ENCODE measurements at places on chromosomes 6 and 20.

- DNase-seq, result no peak
Measured at GRCh38 chr6:786946-787763, 94.2 kb upstream of the EXOC2 start.

DNA sequence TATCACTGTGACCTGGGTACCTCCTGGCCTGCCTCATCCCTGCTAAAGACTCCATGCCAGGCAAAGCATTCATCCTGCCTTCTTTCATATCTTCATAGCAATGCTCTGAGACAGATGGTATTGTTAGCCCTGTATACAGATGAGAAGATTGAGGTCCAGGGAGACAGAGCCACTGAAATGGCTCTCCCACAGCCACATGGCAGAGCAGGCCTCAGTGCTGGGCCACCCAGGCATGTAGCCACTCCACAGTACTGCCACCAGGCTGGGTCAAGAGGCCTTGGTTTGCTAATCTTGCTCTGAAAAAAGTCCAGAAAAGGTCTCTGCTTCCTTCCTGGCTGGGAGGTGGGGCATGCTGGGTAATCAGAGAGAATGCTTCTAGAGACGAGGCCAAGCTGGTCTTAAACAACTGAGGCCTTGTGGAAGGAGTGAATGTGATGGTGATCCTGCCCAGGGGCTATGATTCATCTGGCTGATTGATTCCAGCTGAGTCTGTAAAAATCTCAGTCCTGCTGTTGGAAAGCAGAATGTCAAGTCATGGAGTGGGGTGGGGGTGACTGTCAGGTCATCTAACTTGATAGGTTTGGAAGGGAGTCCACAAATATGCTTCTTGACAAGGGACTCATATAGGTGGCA lies 29.8 kb downstream of the HM13 start:
- DNase-seq, result no peak

DNA sequence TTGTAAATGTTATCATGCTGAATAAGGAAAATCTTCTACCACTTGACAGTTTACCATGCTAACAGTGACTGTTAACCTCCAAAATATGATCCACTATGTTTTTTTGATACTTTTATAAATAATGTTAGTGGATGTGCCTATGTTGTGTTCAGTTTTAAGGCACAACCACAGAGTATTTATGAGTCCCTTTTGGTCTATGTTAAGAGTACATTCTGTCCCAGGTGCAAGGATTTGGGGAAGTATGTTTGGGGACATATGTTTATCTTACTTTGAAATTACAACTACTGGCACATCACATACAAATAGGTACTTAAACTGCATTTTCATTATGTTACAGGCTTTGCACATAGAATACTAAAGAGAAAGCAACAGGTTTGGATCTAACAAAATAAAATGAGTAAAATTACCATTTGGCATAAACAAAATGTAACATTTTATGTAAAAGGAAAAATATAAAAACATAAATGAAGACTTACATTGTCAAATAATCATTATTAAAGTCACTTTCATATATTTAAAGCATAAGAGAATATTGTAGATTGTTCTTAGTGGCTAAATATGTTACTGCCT lies 71.2 kb downstream of the SESN1 start:
- DNase-seq, result no peak

GRCh38 chr6:16563628-16564240 lies 197.5 kb downstream of the ATXN1 start:
- DNase-seq, result no peak

DNA sequence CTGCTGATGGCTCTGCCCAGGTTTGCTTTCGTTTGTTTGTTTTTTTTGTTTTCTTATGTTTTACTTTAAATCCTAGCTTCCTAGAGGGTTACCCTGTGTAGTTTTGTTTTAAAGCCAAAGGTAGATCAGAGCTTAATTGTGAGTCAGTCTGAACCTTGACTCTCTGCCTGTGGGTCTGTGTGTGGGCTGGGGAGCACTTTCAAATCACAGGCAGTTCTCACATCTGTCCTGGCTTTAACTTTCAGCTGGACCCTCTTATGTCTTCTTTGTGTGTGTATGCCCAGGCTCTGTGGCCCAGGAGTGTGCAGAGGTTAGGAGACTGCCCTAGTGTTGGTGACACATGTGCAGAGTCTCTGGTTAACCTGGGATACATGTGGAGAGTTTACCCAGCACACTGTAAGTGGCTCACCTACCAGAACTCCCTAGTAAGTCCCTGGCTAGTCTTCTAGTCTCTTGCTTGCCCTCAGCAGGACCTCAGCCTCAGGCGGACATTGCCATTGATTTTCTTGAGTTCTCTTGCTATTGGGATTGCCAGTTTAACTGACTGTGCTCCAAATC lies 19.0 kb downstream of the HIVEP1 start:
- DNase-seq, result no peak

DNA sequence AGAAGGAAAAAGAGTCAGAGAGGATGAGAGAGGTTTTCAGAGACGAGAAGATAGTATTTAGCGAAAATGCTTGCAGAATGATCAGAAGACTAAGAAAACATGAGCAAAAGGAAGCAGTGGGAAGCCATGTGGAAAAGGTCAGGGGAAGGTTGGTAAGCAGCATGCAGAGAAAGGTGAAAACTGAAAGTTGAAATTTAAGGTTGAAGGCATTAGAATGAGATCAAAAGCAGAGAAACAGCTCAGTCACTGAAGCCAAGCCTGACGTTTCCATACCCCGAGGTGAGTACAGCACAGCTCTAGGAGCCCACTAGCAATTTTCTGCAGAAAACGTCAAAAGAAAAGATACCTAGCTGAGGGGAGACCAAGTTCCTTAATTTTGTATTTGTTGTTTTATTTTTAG lies 19.1 kb upstream of the TFB1M start:
- no peak for DNase-seq

DNA sequence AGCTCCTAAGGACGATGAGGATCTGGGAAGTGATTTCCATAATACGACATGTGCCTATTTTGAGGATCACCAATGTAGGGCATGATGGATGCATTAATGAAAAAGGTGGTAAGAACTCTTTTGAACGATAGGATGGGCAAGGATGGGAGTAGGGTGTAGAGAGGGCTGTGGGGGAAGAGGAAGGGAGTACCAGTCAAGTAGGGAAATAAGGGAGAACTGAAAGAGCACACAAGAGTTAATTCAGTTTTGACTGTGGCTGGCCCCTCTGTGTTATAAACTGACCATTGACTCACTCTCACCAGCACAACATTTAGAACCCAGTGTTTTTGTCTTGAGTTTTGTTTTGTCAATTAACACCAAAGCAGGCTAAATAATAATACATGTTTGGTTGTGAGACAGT lies 33.0 kb downstream of the SLC35D3 start:
- DNase-seq, result no peak

DNA sequence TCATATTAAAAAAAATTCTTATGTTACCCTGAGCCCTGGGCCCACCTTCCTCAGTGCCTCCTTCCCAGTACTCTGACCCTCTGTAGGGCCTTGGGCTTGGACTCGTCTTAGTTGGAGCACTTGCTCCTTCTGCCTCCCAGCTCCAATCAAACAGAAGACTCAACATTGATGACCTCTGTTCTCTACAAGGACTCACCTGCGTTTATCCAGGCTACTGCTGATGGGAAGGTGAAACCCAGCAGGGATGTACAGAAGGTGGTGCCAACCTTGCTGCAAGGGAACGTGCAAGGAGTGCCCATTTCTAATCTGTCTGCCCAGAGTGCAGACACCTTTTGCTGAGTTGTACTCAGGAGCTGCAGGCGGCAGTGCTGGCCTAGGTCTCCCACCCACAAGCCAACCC lies 38.9 kb downstream of the FYN start:
- DNase-seq, result no peak

- DNase-seq, result no peak
Measured at GRCh38 chr6:168609026-168609685, 168.2 kb downstream of the SMOC2 start.

- DNase-seq, result no peak
Measured at GRCh38 chr20:57332105-57333089, 2.8 kb downstream of the SPO11 start.

DNA sequence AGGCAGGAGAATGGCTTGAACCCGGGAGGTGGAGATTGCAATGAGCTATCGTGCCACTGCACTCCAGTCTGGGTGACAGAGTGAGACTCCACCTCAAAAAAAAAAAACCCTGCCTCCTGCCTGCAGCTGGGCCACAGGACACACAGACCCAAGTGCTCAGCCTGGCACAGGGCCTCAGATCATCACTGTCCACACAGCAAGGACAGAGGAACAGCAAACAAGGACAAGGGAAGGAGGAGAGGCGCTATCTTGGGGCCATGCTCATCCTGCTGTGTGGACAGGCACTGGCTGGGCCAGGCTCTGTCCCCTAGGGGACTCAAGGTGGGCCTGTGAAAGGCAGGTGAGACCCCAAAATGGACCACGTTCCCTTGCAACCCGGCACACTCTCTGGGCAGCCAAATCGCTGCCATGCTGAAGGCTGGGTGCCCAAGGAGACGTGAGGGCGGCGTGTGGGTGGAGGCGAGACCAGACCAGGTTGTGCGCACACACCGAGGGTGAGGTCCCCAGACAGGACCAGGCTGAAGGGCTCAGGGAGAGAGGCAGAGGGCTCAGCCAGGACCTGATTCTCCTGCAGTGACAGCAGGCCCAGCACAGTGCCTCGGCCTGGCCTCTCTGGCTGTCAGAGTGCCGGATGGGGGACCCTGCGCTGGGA lies 9.1 kb downstream of the UCKL1 start:
- no peak for DNase-seq

GRCh38 chr6:56243518-56244070 lies 3.8 kb downstream of the COL21A1 start:
- no peak for DNase-seq
